Kidney glomerular epithelial cell (primary cell): ENCODE measurements at places on chromosomes 2 and 18.

- no peak for DNase-seq
Measured at GRCh38 chr2:99421469-99421868, 68.3 kb downstream of the REV1 start.

- peak; percentile 91 for DNase-seq
Measured at GRCh38 chr2:67650291-67651133, 253.4 kb downstream of the ETAA1 start.

DNA sequence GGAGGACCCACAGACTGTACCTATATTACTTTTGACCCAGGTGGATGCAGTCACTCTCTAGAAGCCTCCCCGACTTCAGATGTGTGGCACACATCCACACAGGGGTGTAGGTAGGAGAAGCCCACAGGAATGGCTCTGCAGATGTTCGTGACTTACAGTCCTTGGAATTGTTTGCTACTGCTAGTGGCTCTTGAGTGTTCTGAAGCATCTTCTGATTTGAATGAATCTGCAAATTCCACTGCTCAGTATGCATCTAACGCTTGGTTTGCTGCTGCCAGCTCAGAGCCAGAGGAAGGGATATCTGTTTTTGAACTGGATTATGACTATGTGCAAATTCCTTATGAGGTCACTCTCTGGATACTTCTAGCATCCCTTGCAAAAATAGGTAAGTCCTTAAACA, 605 bp downstream of the SLC9A4 start:
- DNase-seq, result no peak

- DNase-seq, result no peak
Measured at GRCh38 chr2:126831234-126832005, 67.3 kb upstream of the TEX51 start.

DNA sequence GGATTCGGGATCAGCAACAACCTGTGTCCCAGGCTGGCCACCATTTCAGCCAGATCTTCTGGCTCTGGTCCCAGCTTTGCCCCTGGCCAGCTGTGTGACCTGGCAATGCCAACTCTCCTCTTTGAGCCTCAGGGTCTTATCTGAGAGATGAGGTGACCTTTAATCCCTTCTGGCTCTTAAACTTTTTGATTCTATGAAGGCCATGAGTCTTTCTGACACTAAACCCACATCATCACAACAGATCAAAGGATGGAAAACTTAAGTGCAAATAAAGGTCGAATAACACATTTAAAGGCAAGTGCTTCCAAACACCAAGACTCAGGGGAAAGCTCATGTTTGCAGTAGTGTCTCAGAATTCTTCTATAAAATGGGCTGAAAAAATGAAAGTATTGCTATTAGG, 491.8 kb upstream of the NRP2 start:
- DNase-seq, result no peak

- peak; percentile 39 for DNase-seq
Measured at GRCh38 chr2:80351231-80351630, 46.7 kb upstream of the LRRTM1 start.

GRCh38 chr2:220585241-220585640, 957.8 kb downstream of the SLC4A3 start:
- no peak for DNase-seq

DNA sequence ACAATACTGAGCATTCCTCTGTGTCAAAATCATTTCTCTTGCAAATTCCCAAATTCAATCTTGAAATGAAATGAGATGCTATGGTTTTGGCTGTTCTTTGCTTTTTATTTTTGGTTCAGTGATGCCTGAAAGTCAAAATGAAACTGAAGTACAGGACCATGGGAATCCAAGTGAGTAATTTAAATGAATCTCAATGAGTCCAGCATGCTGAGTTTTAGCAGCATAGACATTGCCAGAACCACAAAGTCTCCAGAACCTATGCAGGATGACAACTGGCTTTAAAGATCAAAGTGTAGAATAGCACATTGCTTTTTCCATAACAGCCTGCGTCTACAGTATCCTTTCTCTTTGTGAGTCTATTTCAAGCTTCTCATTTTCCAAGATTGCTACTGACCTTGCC, 1050.7 kb upstream of the PIK3C3 start:
- DNase-seq, result no peak

GRCh38 chr2:105896765-105897163, 152.1 kb downstream of the NCK2 start:
- DNase-seq, result no peak

GRCh38 chr2:8966123-8966908, 37.2 kb downstream of the MBOAT2 start:
- DNase-seq, result no peak

DNA sequence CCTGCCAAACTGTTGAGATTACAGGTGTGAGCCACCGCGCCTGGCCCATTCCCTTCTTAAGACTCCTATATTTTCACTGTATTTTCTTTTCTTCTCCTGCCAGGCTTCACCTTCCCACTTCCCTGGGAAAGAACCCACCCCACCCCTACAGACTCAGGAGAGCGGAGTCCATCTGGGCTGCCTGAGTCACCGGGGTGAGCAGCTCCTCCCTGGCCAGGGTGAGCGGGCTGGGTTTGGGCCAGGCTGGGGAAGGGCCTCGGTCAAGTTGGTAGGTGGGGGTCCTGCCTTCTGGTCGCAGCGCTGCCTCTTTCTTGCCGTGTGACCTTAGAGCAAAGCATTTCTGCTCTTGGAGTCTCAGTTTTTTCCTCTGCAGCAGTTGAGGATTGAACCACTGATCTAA, 2.1 kb upstream of the GAREM2 start:
- no peak for DNase-seq

DNA sequence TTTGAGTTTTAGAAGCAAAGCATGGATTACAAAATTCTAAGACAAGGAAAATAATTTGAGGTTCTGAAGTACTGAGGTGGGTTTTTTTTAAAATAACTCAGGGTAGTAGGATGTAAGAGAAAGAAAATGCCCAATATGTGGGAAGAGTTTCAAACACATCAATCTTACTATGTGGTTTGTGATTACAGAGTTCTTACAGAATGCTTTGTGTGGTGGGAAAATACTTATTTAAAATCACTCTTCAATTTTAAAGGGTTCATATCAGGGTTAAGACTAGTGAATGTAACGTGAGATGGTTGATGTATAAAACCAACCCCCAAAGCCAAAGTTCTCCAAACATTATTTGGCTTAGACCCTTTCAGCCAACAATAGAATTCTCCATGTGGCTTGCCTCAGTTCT, 173.5 kb downstream of the UBE2E3 start:
- no peak for DNase-seq

GRCh38 chr18:25248755-25249154, 103.2 kb downstream of the ZNF521 start:
- no peak for DNase-seq

GRCh38 chr2:8611246-8611645, 70.6 kb upstream of the ID2 start:
- DNase-seq, result no peak

DNA sequence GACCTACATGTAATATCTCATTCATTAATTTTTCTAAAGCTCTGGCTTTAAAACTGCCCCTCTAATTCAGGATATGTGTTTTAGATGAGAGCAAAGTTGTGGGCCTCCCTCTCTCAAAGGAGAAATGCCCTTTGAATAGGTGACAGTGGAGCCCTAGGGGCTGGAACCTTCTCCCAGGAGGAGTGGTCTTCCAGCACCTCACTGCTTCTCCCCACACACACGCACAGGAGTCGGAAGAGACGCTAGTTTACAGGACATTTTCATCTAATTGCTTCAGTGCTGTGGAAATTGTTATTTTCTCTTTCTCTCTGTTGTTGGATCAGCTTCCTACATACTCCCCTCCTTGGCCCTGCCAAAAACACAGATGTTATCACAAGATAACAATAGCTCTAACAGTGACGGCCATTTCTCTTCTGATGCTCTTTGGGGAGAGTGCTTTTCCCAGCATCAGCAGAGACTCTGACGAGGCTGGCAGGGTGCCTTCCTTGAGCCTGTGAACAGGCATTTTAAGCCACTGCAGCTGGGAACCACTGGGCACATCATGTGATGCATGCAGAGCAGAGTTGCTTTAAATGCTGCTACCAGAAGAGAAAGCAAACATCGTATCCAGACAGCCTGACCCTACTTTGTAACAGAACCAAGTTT, 209.4 kb upstream of the SP5 start:
- no peak for DNase-seq

DNA sequence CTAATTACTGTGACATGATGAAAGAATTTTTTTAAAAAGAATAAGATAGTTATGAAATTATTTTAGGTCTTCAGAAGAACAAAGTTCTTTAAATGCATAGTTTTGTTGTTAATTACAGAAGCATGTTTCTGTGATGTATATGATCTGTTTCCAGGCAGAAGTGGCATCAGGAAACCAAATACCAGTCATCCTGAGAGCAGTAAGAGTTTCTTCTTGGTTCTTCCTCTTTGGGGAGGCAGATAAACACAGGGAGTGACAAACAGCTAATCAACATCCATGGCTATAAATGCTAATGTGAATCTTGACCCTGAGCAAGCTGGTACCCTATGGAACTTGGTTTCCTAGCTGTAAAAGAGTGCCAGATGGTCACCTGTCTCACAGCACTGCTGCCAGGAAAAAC, 29.2 kb downstream of the WIPF1 start:
- DNase-seq, result no peak

DNA sequence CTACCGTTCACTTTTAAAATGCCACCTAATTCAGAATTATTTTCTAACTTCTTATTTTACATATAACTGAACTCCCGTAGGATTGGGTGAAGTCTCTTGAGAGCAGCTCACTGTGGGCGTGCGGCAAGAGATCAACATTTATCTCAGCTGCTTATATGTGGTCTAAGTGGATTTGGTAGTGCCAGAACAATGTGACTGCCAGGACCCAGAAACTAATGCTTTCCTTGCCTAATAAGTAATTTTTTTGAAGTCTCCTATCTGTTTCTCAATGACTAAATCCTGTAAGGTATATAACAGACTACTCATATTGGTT, 11.2 kb upstream of the NFE2L2 start:
- DNase-seq, result no peak

DNA sequence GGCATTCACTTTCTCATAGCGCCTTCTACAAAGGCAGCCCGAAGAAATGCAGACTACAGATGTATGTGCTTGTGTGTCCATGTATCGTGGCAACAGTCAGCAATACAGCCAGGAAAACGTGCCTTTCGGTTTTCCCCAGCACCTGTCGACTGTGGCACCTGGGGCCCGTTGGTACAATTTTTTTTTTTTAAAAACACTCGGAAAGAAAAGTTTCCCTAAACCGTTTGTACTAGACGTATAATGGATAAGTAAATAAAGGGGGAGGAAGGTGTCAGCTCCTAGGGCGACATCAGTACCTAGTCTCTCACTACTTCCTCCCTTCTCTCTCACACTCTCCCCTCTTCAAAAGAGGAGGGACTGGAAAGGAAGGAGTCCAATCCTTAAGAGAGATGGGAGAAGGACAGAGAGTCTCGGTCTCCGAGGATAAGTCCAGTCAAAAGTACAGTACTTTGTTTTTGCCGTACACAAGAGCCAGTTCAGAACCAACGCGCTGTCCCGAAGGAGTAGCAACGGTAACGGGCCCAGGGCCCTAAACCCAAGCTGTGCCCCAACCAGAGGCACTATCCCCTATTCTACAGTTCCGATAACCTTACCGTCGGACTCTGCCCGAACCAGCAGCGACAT, 759 bp downstream of the PPP4R3B start:
- DNase-seq, result peak; percentile 83

DNA sequence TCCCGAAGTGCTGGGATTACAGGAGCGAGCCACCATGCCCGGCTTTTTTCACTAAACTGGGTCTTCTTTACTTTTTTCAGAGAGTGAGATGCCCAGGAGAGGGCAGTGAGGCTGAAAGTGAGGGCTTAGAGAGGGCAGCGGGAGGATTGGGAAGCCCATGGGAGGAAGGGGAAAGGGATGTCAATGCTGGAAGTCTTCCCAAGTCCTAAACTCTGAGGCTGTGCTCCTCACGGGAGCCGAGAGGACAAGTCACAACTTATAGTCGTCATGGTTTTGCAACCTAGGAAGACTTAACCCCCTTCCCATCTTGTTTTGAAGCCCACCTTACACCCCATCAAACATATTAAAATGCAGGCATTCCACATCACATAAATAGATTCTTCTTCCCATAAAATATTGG, 15.1 kb upstream of the MEP1B start:
- no peak for DNase-seq

DNA sequence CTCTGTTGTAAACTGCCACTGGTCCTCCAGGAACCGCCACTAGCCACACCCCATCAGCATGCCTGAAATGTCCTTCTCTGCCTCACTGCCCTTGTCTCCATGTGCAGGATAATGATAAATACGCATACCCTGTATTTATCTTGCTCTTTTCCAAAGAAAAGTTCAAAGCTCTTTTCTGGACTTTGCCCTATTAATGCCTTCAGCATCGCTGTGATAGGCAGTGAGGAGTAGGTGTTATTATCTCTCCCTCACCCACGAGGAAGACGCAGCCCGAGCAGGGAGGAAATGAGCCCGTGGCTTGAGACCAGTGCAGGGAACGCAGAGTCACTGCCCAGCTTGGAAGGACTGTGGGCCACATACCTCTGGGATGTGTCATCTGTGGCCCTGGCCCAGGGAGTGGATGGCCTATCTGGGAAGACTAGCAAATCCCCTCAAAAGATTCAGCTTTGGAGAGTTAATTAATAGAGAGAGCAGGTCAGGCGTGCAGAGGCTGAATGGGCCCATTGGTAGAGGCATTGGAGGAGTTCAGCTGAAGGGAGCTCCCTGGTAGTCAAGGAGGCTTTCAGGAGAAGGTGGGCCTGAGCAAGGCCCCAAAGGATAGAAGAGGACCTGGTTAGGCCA, 39.5 kb upstream of the MCFD2 start:
- DNase-seq, result peak; percentile 91

- DNase-seq, result no peak
Measured at GRCh38 chr2:164815071-164815793, 26.4 kb downstream of the COBLL1 start.

DNA sequence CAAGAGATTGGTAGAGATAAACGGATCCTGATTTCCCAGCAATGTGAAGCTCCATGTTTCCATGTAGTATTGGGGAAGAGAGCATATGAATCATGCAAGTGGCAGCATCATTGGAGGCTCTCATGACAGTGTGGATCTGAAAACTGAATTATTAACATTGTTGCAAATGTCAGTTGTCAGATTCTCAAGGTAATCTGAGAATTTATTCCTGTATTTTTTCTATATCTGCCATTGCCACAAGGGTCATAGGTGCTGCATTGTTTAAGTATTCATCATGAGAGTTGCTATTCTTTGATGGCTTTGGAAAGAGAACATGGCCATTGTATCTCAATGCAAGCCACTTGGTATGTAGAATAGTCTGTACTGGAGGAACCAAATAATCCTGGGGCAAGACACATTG, 1217.0 kb upstream of the ZEB2 start:
- DNase-seq, result no peak
